ENCODE measurements at places on chromosomes 5 and 9. TPM values are rescaled to one million over a fixed set of nuclear protein-coding genes. Genes with fewer than 3 reads are reported as not detected.

GRCh38 chr5:174872271-174872670 lies 147.9 kb downstream of the MSX2 start:
- H3K4me3 ChIP-seq: no peak overlapping the region
- no peaks in the 10 kb centered on the region for H3K27me3 ChIP-seq
- no peaks in the 10 kb centered on the region for H3K36me3 ChIP-seq
- no peak overlapping the region for H3K27ac ChIP-seq
- no peak for DNase-seq
- H3K4me1 ChIP-seq: no peaks in the 10 kb centered on the region

The IQGAP2 gene
- 70.2 TPM for total RNA-seq

DNA sequence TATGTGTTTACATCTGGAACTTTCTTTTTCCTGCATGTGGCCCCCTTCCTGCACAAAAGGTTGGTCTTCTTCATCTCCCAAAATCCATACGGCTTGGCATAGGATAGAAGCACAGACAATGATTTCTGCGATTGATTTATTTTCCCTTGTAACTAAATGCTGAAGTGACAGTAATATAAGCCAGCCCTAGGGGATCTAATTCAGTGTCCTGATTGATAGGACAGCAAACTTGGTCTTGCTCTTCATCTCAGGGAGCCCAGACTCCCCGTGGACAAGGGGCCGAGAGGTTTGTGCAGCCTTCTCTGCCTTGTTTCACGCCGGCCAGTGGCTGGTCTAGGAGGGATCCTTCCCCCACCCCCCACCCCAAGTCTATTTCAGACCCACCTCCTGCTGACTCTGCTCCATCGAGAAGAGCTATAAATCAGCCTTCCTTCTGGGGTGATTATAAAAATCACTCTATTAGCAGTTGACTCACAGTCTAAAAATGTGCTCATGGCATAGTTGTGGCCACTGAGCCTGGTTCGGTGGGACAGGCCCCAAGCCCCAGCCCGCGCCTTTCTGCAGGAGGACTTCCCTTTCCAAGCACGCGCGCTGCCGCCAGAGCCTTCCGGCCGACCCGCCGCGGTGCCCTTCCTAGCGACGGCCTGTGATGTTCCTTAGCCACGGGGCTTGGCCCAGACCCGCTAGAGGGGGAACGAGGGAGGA lies 89.8 kb upstream of the COL5A1 start:
- peaks cover 8% of the 10 kb centered on the region for H3K27me3 ChIP-seq
- no peak for DNase-seq
- H3K36me3 ChIP-seq: no peaks in the 10 kb centered on the region
- H3K4me1 ChIP-seq: no peaks in the 10 kb centered on the region
- H3K4me3 ChIP-seq: no peak overlapping the region
- no peak overlapping the region for H3K27ac ChIP-seq

The CNTNAP3B gene
- total RNA-seq: not detected

DNA sequence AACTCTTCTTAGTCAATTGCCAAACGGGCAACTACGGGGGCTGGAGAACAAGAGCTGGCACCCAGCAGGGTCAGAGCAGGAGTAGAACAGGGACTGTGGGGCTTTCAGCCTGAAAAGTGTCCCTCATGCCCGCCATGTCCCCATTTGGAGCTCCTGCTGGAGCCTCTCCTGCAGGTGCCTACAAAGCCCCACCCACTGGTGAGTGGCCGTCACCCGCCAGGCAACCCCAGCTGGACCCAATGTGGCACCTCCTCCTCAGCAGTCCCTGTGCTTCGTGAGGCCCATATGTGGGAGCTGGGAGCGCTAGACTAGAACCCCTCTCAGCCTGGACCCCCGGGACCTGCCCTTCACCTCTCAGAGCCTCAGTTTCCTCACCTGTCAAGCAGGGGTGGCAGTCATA lies 40.9 kb downstream of the VAV2 start:
- H3K27ac ChIP-seq: no peak overlapping the region
- no peak for DNase-seq
- H3K4me1 ChIP-seq: peaks cover 7% of the 10 kb centered on the region
- H3K4me3 ChIP-seq: no peak overlapping the region

The NMUR2 gene
- not detected for total RNA-seq

- H3K27ac ChIP-seq: no peak overlapping the region
- no peak for DNase-seq
- H3K4me1 ChIP-seq: no peaks in the 10 kb centered on the region
- no peaks in the 10 kb centered on the region for H3K36me3 ChIP-seq
- no peaks in the 10 kb centered on the region for H3K27me3 ChIP-seq
Measured at GRCh38 chr5:158722940-158723339, 376.8 kb downstream of the EBF1 start.

The NACC2 gene
- 6.3 TPM for total RNA-seq

DNA sequence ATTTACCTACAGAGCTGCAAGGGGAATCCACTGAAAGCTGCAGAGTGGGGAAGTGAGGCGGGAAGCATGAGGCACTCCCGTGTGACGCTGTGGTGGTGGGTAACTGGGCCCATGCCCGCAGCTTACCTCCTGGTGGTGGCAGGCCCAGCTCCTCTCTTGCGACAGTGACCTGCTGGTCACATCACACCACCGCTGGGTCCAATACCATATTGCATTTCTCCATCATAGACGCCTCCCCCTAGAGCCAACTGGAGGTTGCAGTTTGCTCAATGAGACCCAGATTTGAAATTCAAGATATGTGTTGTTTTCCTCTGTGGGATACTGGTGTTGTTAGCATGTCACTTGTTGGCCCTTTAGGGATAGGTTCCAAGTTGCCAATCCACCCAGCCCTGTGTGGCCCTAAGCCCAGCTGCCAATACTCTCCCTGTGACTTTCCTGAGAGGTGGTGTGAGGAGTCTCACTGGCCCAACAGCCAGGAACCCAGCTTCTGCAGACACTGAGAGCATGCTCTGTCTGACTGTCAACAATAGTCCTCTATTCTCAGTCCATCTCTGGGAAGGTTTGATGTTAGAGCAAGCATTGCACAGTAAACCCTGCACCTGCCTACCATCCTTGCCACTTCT lies 428.3 kb downstream of the GADD45G start:
- DNase-seq: no peak
- peaks cover 10% of the 10 kb centered on the region for H3K27me3 ChIP-seq
- no peak overlapping the region for H3K4me3 ChIP-seq

The CARD9 gene
- total RNA-seq: 0.50 TPM

The IL4 gene
- total RNA-seq: 0.53 TPM

The FOXD1 gene
- total RNA-seq: 0.59 TPM

GRCh38 chr9:114723931-114724330 lies 41.9 kb upstream of the TEX48 start:
- peaks cover 41% of the 10 kb centered on the region for H3K4me1 ChIP-seq
- H3K27me3 ChIP-seq: peaks cover 11% of the 10 kb centered on the region
- no peak overlapping the region for H3K27ac ChIP-seq
- DNase-seq: no peak
- H3K4me3 ChIP-seq: no peak overlapping the region

The IL31RA gene
- total RNA-seq: not detected

The NRG2 gene
- total RNA-seq: 0.42 TPM
